SK-N-SH treated with all-trans-retinoic acid at 6 μM for 48 hours (cell line): ENCODE measurements at places on chromosomes 7 and 10.

GRCh38 chr10:110857265-110858171 is 14.2 kb upstream of the PDCD4 start:
- ATAC-seq, result no peak

GRCh38 chr10:133264461-133264860 is 12.2 kb downstream of the ADAM8 start:
- ATAC-seq, result no peak

- no peak for ATAC-seq
Observed at GRCh38 chr7:125966278-125967048, 1036.8 kb upstream of the POT1 start.

- ATAC-seq, result no peak
Observed at GRCh38 chr7:50512384-50512783, 52.8 kb downstream of the DDC start.

GRCh38 chr10:60208676-60209269 is 180.9 kb downstream of the ANK3 start:
- peak; percentile 68; the same call in 2 of the 3 replicates for ATAC-seq

DNA sequence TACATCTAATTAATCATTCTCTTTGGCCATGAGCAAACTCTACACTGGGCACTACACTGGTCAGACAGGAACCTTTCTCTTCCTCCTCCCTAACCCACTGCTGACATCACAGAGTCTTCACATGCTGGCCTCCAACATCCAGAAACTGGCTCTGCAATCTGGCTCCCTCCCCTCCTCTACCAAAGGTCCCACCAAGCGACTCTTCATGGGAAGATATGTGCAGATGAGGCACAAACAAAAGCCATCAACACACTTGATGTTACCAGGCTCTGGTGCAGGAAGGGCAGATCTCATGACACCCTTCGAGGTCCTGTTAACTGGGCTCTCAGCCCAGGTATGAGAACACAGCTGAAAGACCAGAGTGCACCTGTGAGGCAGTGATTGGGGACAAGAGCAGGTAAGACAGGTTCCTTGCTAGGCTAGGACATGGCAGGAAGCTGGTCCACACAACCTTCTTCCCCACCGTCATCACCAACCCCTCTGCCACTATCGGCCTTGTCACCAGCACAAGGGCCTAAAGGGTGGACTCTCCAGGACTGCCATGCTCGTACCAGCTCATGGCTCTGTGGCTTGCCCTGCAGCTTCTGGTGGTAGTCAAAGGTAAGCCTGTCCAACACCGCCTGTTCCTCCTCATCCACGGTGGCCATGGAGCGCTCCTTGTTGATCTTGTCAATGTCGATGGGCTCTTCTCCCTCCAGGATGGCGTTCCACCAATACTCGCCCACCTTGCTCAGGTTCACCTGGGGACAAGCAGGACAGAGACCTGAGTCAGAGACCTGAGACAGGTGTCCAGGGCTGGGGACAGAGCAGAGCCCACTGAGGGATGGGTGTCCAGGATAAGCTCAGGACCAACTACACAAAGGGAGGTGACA is 66.6 kb upstream of the CAMK2B start:
- ATAC-seq, result no peak

DNA sequence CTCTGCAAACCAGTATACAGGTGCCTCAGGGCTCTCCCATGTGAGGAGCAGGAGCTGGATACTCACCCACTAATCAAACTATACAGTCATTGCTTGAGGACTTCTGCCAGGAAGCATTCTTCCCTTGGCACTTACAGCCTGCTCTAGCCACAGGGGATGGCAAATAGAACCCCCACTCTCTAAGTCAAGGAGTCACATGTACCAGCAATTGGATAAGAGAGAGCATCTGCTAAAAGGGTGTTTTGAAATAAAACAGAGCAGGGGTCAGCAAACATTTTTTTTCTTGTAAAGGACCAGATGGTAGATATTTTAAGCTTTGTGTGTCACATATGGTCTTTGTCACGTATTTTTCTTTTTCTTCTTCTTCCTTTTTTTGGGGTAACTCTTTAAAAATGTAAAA is 865.2 kb upstream of the GHITM start:
- ATAC-seq, result peak; percentile 61; the same call in 2 of the 3 replicates

DNA sequence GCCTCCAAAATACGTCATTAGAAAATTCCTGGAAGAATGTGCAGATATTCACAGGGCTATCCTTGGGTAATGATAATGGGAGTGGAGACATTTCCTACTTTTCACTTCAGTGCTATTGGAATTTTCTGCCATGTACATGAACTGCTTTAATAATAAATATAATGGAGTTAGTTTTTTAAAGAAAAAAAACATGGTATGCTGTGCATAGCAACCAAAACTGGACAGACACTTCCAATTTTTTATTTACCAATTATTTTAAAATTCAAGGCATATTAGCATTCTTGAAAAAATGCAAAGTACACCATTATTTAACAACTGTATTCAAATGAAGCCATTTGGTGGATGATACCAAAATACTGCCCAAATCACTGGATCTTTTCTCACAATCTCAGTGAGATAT is 3.3 kb downstream of the XRCC2 start:
- ATAC-seq, result no peak

DNA sequence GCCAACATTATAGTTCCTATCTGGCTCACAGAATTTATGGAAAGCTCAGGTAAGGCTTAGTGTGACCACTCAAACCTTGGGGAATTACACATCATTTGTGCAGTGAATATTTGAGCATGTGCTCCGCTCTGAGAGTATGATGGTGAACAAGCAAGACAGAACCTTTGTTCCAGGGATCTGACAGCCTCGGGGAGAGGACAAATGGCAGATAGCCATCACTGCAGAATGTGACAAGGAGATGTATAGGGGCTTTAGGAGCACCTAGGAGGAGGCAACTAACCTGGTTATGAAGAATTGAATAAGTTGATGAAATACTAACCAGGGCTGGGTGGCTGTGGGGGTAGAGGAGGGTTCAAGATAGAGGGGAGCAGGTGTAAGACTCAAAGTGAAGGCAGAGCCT is 290.5 kb downstream of the GFRA1 start:
- ATAC-seq, result no peak

- no peak for ATAC-seq
Observed at GRCh38 chr10:17060289-17060688, 69.3 kb downstream of the CUBN start.

- ATAC-seq, result no peak
Observed at GRCh38 chr7:8263048-8263447, 1.1 kb upstream of the ICA1 start.

DNA sequence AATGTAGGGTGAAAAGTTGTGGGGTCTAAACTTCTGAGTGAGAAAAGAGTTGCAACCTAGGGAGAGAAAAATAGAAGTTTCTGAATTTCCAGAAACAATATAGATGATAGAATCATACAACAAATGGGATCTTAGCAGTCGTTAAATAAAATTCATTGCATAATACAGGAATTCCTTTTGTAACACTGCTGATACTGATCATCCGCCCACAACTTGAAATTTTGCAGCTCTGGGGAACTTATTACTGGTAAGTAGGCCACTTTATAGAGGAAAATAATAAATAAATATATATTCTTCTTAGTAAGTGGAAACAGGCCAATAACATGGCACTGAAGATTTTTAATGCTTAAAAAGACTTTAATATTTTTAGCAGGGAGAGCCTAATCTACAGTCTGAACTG is 81.9 kb upstream of the SMIM30 start:
- ATAC-seq, result no peak

DNA sequence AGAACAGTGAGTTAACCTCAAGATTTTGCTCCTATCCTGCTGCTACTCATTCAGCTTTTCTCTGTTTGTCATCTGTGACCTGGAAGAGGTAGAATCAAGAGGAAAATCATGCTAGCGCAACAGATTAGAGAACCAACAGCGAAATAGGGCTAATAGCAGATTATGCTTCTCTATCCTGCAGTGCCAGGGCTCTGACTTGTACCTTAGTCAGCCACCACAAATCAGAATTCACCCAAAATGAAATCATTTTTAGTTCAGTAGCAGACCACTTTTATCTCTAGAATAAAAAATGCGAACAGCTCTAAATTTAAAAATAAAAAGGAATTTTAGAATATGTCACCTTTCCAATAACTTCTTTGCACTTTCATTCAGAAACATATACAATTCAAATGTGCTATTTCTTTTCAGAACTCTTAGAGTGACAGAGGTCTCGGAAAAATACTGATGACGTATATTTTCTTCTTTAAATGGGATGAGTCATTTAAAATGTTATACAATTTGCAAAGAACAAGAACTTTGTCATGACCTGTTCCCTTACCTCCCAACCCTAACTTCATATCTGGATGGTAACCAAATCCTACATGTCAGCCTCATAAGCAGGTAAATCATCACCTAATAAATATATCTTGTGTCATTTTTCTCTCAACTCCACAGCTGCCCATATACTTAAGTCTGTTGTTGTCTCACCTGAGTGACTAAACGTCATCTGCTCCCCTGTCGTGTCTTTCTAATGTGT is 896.4 kb downstream of the PCDH15 start:
- ATAC-seq, result no peak

- ATAC-seq, result no peak
Observed at GRCh38 chr7:157694376-157694665, 357.5 kb downstream of the DNAJB6 start.

GRCh38 chr7:137703291-137704010 is 143.3 kb downstream of the DGKI start:
- no peak for ATAC-seq

DNA sequence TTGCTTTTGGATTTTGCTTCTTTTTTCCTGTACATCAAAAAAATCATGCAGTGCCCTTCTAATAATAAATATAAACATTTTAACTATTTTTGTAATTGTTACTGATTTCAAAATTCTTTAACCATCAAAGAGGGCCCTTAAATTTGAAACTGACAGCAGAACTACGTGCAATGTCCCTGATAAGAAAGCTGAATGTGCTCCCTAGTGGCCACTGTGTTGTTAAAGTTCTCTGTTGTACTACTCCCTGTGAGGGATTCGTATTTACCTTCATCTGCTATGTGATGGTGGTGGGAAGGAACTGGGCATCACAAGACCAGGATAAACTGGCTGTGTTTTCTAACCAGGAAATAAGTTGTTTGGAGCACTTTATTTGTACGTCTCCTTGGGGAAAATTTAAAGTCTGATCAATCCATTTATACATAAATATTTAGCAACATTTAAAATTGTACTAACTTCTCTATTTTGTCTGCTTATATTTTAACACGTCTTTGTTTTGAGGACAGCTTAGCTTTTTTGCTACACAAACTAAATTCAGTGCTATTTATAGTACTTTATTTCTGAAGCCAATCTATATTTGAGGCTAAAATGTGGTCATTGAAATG is 322.4 kb downstream of the HGF start:
- ATAC-seq, result peak; percentile 99

- ATAC-seq, result no peak
Observed at GRCh38 chr7:16169537-16169936, 251.8 kb downstream of the CRPPA start.

DNA sequence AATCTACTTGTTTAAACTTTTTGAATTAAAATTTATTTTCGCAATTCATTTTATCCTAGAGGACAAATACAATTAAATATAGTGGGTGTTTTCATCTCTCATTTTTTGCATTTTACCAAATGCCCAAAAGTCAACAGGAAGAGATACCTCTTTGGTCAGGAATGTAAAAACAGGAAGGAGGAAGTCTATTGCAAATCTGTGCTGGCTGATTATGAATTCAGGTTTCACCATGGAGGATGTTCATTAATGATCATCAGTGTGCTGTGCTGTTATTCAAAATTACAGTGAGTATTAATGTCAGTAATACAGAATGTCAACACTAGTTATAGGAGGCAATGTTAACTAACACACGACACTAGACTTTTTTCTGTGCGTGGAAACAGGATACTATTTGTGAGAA is 24.7 kb downstream of the EXOC6 start:
- ATAC-seq, result no peak

DNA sequence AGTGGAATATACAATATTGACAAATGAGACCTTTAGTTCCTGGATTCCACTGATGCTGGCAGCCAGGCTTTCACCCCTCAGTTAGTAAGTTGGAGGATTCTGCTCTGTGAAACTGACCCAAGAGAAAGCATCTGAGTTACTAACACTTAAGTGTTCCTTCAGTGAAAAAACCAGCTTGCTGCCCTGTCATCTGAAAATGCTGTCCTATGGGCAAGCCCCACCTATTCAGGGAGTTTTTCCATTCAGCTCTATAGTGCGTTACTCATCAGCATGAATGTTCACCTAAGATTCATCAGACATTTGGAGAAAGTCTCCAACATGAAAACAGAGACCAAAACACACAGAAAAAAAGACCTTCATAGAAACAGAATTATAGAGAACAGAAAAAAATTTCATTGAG is 37.9 kb downstream of the PRPF18 start:
- no peak for ATAC-seq

GRCh38 chr7:27193335-27194001 is 6.4 kb downstream of the HOXA13 start:
- ATAC-seq, result no peak

- no peak for ATAC-seq
Observed at GRCh38 chr7:4742852-4743251, 32.6 kb upstream of the AP5Z1 start.

GRCh38 chr10:32239769-32240168 is 107.2 kb downstream of the EPC1 start:
- ATAC-seq, result no peak

DNA sequence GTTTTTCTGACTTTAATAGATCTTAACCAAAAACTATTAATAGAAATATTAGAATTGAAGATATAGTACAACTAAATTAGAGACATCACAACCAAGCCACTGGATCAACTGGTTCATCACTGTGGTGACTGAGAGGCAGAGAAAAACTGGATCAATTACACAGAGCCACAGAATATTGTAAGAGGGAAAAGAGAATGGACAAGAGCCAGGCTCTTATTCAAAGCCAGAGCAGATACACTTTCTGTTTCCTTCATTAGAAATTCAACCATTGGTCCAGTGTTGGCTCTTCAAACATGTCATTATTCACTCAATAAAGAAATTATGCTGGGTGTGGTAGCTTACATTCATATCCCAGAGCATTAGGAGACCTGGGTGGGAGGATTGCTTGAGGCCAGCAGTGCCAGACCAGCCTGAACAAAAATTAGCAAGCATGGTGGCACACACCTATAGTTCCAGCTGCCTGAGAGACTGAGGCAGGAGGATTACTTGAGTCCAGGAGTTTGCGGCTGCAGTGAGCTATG is 295.1 kb downstream of the NEBL start:
- ATAC-seq, result no peak

DNA sequence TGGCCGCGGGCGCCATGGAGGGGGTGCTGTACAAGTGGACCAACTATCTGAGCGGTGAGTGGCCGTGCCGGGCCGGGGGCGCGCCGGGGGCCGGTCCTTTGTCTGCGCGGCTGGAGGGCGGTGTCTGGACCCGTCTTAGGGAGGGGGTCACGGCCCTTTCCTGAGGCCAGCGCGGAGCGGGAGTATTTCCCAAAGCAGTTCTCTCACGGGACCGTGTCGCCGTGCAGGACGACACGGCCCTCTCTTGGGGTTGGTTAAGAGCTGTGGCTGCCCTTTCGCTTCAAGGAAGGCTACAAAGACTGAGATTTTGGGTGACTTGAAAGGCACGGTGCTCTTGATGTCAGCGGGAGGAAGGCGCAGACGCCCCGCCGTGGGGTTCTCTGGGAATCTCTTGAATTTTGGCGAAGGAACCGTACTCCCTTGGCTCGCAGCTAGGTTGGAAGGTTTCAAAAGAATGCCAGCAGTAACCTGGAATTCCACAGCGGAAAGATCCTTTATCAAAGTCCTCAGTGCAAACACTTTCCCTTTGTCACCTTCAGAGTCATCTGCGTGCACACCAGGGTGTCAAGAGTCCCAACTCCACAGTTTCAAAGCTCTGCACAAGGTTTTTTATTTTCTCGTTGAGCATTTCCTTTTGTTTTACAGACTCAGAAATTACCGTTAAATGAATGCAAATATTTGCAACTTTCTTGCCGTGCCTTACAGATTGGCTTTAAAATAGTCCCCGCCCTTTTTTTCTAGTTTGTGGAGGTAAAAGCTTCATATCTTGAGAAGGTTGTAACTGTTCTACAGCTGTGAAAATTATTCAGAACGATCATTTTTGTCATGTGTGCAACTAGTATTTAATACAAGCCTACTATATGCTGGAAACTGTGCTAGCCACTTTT is 780 bp downstream of the PLEKHA8 start:
- ATAC-seq, result peak; percentile 33; the same call in 2 of the 3 replicates
